CD4-positive, alpha-beta T cell treated with Interleukin-2 at 100 ng/mL for 4 hours (primary cell): ENCODE measurements at places on chromosomes 5 and 9.

DNA sequence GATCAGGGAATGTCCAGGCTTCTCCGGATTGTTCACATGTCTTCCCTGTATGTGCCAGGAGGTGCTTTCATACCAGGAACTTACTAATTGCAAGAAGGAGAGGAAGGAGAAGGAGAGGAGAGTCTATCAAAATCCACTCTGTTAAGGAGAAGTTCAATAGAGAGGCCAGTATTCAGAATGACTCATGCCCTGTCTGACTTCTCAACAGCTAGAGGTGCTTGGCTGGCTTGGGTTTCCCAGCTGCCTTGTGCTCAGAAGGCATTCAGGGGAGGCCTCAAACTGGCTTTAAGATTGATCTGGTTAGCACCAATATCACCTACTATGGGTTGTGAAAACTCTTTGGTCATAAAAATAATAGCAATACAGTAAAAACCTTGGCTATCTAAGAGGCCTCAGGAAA is 167.9 kb upstream of the GLRA1 start:
- no peak for DNase-seq

DNA sequence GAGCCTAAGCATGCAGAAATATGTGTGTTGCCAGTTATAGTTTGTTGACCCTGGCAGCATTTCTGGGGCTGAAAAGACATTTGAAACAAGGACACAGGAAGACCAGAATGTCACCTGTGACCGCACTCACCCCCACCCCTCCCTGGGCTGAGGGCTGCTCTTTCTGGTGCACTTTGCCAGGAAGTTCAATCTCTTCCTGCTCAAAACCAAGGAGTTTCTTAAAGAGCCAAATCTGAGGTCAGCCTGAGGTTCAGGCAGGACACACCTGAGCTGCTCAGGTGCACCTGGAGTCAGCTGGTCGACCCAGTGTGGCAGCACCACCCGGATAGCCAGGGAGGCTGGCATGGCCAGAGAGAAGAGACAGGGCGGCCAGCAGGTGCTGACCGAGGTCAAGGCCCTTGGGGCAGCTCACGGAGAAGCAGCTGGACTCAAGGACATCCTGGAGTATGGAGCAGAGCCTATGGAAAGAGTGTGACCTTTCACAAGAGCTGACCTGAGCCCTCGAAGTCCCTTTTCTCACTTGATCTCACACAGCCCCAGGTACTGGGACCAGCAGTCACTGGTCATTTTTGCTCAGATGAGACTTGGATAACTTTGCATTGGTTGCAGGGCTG is 376.9 kb upstream of the IRX4 start:
- no peak for DNase-seq

- no peak for DNase-seq
These were observed 59.1 kb downstream of the HMHB1 start for GRCh38 chr5:143870871-143871632.

DNA sequence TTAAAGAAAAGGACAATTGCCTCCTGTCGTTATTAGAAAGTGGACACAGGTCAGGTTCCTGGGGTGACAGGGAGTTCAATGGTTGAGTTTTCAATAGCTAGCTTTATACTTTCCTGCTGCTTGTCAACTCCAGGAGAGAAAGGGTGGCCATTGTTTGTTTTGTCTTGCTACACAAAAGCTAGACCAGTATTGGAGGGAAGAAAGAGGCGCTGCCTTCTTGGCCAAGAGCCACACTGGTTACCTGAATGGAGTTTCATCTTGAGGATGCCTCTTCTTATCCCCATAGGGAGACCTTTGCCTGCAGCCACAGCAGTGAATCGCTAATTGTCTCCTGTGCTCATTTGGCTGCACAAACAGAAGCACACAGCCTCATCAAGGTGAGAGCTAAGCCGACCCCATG is 279.4 kb upstream of the GRIA1 start:
- DNase-seq: no peak

DNA sequence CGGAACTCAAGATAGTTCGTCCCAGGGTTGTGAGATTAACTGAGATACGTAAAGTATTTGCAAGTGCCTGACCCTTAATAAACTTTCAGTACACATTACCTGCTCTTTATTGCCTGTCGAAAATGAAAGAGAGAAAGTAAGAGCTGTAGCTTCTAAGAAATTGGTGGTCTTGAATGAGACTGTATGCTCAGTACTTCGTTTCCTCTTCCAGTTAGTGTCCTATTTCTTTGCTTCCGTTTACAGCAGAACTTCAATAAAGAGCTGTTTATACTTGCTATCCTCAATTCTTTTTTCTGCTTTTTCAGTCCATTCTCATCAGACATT is 534 bp downstream of the SRFBP1 start:
- no peak for DNase-seq

DNA sequence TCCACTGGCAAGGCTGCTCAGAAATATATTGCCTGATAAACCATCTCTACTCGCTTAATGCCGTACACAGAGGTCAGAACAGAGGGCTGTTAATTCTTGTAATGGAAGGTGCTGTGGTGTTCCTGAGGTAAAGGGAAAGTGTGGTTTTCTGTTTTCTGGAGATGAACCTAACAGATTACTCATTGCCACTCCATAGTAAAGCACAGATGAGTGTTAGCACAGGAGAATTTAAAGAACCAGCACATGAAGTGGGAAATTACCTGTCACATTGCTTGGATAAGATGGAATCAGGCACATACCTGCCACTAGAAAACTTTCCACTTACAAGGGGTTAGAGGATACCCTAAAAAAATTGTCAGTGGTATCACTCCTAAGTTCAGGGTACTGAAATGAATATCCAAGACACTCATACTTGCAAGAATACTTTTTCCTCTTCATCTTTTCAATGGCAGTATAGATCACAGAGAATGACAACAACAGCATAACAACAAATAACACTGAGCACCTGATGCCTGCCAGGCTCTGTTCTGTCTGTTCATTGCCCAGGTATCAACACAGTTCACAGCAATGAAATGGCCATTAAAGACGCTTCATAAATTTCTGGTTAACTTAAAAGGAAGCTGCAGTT is 152.9 kb upstream of the GNA14 start:
- DNase-seq: no peak

DNA sequence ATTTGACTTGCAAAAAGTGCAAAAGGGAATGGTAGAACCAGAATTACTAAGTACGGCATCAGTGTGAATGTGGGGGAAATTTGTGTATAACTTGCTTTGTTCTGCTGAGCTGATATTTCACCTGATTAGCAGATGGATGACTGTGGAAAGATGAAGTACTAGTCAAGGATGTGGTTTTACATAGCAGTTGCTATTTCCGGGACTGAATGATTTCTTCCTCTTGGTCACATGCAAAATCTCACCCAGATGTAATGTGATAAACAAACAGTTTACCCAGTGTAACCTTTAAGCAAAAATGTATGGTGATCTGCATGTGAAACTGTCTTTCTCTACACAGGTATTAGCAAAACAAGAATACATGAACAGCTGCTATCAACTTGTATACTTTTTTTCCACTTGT is 46.1 kb downstream of the DCP2 start:
- peak; percentile 72 for DNase-seq

- no peak for DNase-seq
These were observed 51.4 kb upstream of the GRHPR start for GRCh38 chr9:37370968-37371563.

- DNase-seq: no peak
These were observed 90.1 kb upstream of the DMRT1 start for GRCh38 chr9:751137-752051.

DNA sequence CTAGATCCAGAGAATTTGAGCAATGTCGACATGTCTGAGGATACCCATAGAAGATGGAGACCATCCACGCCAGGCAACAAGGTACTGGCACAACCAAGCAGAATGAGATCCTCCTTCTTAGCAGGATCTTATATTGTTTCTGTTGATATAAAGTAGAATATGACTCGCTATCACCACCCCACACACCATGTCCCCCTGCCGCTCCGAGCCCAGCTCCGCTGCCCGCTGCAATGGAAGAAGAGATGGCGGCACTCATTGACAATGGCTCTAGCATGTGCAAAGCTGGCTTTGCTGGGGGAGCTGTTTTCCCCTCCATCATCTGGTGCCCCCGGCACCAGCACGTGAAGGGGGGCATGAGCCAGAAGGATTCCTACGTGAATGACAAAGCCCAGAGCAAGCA is 49.5 kb upstream of the FBXL7 start:
- DNase-seq: no peak

DNA sequence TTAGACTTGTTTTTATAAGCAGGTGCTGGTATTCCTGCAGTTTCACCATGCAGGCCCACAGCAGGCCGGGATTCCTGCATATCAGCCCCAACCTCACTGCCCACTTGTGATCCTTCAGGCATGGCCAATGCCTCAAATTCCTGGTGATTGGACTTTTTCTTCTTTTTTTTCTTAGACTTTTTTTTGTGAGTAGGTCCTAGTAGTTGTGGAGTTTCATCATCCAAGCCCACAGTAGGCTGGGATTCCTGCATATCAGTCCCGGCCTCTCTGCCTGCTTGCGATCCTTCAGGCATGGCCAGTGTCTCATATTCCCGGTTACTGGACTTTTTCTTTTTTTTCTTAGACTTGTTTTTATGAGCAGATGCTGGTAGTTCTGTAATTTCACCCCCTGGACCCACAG is 4.8 kb downstream of the TTF1 start:
- no peak for DNase-seq

DNA sequence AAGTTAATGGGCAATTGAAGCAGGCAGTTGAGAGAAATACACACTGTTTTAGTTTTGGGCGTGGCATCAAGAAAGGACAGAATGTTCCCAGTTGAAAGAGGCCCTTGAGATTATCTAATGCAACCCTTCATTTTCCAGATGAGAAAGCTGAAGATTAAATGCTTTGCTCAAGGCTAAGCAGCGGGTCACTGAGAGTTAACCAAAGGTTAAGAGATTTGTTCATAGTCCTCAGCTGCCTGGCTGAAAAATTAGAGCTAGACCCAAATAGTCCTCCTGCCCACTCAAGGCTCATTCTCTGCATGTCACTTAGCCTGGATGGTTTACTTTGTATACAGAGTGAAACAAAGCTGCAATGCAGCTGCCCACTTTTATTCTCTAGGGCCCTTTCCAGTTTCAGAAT is 46.7 kb upstream of the MAMDC2 start:
- no peak for DNase-seq

GRCh38 chr9:92723801-92724323 is 40.8 kb downstream of the BICD2 start:
- DNase-seq: no peak

DNA sequence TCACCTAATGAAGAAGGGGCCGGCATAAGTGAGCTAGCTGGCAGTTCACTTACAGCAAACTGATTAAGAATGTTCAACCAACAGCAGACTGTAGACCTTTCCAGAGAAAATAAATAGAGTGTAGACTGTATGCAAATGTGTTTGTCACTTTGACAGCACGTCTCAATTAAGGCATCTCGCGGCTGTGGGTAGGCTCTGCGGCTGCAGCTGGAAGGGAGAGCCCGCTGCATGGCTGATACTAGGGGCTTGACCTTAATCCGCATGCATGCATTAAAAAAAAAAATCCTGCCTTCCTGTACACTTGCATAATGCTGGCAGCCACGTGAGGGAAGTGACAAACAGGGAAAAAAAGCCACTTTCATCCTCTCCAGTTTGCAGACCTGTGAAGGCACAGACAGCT is 82.3 kb downstream of the CRB2 start:
- no peak for DNase-seq

DNA sequence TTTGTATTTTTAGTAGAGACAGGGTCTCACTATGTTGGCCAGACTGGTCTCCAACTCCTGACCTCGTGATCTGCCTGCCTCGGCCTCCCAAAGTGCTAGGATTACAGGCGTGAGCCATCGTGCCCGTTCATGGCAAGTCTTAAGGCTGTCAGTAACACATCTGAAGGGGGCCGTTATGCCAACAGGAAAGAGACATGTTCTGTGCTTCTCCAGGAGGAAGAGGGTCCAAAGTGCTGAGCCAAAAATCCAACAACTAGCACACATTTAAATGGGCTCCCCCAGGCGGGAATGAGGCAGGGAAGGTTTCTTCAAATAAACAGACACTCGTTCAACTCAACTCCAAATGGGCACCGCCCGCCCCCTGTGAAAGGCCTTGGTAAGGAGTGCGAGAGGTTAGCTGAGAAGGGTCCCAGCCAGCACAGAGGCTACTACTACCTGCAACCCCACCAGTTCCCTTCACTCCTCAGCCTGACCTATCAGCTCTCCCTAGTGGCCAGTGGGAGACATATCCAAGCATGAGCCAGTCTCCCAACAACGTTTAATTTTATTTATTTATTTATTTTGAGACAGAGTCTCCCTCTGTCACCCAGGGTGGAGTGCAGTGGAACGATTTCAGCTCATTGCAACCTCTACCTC is 84.1 kb upstream of the DMRT1 start:
- DNase-seq: no peak

DNA sequence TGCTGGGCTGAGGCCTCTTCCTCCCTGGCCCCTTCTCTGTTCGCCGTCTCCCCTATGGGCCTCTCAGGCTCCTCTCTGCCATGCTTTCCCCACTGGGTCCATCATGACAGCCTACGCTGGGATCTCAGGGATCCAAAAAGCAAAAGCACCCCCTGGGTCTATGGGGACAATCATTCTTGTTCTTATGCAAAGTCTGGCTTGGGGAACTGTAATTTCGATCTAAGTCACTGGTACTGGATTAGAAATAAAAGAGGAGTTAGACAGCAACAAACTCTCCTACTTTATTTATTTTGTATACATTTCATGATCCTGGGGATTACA is 86.6 kb downstream of the SLC38A9 start:
- no peak for DNase-seq

DNA sequence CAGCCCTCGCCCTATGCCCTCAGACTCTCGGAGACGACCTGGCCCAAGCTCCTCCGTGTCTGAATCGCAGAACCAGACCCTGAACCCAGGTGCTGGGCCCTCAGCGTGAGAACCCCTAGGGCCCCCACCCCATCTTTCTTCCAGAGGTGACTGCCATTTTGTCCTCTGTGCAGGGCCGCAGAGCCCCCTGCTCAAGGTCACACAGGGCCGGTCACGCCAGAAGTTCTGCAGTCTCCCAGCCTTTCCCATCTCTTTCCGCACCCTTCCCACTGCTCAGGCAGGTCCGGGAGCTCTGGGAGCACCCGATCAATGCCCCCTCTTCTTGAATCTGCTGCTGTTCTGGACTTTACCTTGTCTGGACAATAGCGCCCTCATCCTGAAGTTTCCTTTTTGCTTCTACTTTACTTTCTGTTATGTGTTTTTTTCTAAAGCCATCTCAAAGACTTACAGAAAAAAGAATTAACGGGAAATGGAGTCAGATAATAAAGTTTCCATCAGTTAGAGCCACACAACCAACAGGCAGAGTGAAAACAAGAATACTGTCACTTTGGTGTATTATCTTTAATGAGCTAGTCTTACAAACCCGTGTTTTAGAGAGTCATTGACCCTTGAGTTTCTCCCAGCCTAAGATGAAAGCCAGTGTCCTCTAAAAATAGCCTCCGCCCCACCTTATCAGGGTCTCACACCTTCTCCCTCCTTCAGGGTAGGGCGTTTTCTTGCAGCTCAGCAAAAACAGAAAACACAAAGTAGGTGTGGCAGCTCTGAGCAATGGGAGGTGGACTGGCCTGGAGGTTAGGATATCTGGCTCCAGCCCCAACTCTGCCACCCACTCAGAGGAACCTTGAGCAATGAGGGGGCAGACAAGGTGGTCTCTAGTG is 1.8 kb downstream of the TMOD1 start:
- DNase-seq: no peak

DNA sequence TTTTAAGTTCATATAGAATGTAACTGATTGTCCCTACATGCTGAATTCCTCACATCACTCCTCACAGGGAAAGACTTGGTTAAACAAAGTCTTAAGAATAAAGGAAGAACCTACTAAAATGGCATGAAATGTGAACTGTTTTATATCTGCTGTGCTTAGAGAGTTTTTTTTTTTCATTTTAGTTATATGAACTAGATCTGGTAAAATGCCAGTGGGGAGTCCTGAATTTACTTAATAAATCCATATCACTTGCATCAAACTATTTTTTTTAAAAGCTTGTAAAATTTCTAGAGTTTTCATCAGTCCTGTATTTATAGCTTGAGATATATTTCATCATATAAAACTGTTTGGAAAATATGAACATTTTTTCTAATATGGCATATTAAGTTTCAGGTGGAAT is 1528.6 kb downstream of the EFNA5 start:
- no peak for DNase-seq
